Stimulated activated CD8-positive, alpha-beta memory T cell treated with anti-CD3 and anti-CD28 coated beads, Interleukin-7, amount 100 ng/mL, for 48 hours (primary cell): ENCODE measurements at places on chromosomes 3 and 15.

- no peak for DNase-seq
Observed at GRCh38 chr15:95127356-95127755, 896.0 kb downstream of the MCTP2 start.

DNA sequence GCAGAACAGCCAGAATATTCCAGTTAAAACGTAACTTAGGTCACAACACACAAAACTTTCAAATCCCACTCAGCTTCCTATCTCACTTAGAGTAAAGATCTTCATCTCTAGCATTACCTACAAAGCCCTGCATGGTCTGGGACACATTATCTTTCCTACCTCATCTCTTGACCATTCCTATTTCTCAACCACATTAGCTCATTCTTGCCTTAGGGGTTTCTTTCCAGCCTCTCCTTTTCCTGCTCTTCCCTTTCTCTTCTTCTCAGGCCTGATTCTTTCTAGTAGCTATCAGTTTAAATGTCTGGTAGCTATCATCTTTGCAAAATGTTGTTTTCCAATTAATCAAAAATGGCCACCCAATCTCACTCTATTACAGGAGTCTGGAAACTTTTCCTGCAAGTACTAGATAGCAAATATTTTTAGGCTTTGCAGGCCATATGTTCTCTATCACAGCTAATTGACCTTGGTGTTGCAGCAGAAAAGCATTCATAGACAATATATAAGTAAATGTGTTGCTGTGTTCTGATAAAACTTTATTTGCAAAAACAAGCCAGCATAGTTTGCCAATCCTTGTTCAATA lies 15.1 kb upstream of the CBLB start:
- DNase-seq, result no peak

DNA sequence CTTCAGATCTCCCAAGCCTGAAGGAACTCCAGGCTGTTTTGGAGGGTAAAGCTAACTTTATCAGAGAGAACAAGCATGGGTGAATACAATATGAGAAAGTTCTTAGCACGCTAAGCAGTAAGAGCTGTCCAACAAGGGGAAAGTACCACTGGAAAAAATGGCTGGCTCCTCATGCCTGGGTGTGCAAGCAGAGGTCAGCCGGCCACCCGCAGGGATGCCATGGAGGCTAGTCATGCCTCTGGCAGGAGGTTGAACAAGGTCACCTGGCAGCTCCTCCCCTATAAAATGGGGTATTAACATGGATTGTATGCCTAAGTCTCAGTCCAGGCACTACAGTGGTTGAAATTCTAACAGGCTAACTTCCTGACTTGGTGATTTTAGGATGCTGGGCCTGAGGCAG lies 75.4 kb upstream of the SLC6A1 start:
- DNase-seq, result no peak

DNA sequence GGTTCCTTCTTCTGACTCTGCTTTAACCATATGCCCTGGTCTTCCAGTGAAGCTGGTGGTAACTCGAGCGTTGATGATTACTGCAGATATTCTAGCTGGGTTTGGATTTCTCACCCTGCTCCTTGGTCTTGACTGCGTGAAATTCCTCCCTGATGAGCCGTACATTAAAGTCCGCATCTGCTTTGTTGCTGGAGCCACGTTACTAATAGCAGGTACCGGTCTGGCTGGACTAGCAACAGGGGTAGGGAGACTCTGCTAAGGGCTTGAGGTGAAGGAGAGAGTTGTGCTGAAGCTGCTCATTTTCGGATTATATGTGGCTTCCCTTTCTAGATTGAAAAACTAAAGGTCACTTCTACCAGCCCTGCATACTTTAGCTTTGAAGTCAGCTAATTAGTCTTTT lies 16.8 kb downstream of the CLDN16 start:
- no peak for DNase-seq

DNA sequence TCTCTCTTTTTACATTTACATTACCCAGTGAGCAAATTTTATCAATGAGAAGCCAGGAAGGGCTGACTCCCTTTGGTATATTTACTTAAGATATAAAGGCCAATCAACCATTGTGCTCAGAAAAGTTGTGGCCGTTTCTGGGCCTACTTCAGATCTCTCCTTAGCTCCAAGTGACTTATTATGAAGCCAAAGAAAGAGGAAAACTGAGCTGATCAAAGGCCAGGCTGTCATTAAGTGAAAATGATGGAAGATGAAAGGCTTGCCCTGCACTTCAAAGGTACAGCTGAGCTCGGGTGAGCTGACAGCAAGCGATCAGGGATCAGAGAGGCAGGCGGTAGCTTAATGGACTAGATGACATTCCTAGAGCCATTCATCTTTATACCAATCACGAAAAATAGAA lies 24.8 kb downstream of the VGLL4 start:
- no peak for DNase-seq

DNA sequence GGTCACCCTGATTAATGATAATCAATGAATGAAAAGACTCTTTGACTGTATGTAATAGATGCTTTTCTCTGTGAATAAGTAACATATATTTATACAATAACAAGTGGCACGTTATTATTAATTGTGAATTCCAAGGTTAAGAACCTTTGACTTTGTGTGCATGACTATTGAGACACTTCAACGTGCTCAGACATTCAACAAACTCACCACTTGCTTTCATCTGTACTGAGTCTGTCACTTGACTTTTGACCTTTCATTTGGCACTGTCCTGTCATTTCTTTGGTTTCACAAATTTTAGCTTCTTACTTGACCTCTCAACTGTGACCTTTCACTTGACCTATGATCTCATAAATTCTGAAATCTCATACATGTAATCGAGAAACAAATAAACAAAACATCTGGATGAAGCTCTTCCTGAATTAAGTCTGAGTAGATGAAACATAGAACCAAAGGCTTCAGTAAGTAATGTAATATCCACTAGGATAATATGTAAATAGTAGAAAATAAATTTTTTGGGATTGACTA lies 426.8 kb downstream of the MECOM start:
- no peak for DNase-seq

DNA sequence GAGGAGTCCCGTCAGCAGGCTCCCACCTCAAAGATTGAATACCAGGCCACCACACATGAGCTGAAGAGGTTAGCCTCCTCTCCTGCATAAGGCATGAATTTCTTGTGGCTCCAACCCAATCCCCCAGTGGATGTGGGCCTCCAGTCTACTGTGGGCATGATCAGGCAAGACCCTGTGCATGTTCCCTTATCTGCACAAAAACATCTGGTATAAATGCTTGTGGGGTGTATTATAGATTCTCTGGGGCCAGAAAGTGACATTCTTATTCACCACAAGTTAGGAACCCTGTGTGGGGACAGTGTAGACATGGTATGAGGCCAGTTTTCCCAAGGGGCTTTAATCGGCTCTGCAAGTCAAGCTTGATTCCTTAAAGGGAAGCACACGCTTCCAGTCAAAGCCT lies 18.2 kb upstream of the UBP1 start:
- DNase-seq, result no peak

DNA sequence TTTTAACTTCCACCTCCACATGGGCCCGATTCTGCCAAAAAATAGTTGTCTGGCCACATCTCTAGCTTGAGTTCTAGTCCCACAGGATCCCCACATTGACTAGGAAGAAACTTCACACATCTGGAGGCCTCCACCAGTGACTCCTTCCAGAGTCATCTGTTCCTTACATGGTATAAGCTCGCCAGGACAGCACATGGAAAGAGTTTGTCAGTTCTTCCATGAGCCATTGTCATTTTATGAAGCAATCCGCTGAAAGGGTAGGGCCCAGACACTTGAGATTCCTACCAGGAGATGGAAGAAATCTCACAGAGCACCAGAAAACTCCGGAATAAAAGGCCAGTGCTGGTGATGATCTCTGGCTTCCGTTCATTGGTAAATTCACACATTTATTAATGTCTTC lies 350.5 kb upstream of the ICE2 start:
- no peak for DNase-seq

- no peak for DNase-seq
Observed at GRCh38 chr15:81484086-81484955, 110.3 kb upstream of the TMC3 start.

DNA sequence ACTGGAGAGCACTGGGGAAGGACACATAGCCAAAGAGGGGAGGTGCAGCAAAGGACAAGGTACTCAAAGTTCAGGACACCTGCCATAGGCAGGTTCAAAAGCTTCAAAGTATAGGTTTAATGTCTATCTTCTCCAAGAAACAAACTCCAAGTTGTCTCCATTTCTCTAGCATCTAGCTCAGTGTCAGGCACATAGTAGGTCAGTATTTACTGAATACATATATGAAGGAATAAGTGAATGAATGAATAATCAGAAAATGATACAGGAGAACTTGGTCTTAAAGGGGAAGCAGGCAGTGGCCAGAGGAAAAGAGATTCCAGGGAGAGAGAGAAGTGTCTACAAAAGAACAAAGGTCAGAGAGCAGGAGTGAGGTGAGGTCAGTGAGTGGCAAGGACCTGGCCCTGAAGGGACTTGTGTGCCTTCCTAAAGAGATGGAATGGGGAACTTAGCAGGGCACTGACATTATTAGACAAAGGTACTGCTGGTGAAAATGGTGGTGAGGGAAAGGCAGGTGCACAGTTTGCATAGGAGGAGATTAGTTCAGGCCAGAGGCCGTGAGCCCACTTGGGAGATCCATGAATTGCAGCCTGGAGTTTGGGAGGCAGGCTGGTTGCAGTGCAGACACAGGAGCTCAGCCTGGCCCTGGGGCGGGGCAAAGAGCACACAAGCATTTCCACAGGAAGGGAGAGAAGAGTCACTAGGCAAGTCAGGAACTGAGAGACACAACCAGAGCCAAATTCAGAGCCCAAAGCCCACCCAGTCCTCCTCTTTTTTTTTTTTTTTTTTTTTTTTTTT lies 21.4 kb downstream of the TBC1D2B start:
- no peak for DNase-seq

DNA sequence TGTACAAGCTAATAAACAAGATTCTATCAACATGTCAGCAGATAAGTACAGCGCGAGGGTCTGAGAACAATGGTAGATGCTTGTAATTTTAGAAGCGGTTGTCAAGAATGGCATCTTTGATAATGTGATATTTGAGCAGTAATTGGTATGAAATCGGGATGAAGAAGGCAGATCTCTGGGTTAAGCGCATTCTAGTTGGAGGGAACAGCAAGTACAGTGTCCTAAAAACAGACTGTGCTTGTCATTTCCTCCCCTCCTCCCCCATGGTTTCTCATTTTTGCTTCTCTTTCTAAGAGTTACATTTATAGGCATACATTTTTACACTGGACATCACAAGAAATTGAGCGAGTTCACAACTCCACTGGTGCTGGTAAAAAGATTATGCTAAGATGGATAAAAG lies 23.3 kb downstream of the TGFBR2 start:
- no peak for DNase-seq

- no peak for DNase-seq
Observed at GRCh38 chr3:106007512-106007911, 138.7 kb upstream of the CBLB start.

- DNase-seq, result peak; percentile 39
Observed at GRCh38 chr3:108296239-108296638, at the start of gene HHLA2. Gene HHLA2, plus strand, starts transcription at chr3:108296548. Its CDS starts 55,266 bp downstream, at chr3:108351814.

GRCh38 chr3:157767607-157768006 lies 264.4 kb upstream of the VEPH1 start:
- DNase-seq, result no peak

GRCh38 chr3:69934398-69934797 lies 65.1 kb upstream of the SAMMSON start:
- no peak for DNase-seq

DNA sequence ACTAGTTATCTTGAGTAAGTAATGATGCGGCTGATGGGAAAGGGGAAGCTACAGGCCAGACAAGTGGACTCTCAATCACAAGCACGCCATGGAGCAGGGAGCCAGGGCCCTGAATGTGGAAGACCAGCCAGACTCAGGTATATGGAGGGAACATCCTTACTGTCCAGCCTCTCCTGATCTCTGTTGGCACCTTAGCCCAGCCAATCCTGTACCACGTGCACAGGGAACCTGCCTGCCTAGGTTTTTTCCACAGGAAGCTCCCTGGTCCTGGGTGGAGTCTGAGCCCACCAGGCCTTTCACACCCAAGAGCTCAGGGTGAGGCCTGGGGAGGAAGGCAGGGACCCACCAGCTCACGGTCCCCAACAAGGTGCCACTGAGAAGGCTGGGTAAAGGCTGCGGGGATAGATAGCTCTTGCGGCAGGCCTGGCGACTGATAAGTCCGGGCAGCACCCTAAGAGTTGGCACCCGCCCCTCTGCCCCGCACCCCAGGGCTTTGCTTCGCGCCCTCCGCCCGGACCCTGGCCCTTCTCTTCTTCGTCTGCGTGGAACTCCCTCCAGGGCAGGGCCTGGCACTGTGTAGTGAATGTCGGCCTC lies 933 bp upstream of the APEH start:
- no peak for DNase-seq

DNA sequence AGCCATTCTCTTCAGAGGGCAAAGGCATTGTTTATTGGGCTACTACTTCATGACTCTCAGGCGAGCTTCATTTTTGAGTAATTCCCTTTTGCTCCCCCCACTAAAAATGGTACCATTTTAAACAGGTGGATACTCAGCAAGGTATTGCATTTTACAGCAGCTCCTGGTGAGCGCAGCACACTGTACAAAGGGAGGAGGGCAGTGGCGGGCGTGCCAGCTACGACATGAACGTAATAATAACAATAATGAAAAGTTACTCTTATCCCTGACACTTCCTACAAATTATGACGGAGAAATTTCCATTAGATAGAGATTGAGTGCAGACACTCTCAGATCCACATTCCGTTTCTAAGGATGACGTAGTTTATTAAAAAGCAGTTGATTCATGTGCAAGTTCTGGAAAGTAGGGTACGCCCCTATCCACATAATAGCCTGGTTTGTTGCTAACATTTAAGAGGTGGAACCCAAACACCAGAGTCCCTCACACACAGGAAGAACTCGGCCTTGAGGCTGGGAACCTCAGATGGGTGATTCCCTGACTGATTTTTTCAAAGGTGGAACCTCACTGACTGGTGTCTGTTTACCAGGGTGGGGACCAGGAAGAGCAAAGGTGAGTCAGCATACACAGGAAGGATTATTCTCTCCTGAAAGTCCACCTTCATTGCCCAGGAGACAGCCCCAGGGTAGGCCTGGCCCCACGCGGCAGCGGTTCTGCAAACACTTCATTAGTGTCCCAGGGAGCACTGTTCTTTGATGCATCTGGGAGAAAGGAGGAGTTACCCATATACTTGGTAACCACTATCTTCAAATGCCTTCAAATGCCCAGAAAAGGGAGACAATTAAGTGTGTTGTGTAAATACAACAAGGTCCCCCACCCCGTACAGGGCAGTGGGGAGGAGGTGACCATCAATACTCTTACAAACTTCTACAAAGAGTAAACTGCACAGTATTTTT lies 69.9 kb downstream of the LDHAL6B start:
- DNase-seq, result no peak

- no peak for DNase-seq
Observed at GRCh38 chr3:71779674-71780377, 5.1 kb downstream of the PROK2 start.

GRCh38 chr3:52269776-52270175 lies 8.7 kb downstream of the WDR82 start:
- DNase-seq, result no peak

GRCh38 chr15:100461049-100461448 lies 67.7 kb downstream of the CERS3 start:
- no peak for DNase-seq

- DNase-seq, result no peak
Observed at GRCh38 chr3:42149975-42150374, 58.8 kb downstream of the TRAK1 start.

GRCh38 chr3:138846262-138846791 lies 11.6 kb upstream of the PIK3CB start:
- DNase-seq, result no peak

GRCh38 chr3:172161133-172161789 lies 121.9 kb downstream of the FNDC3B start:
- DNase-seq, result no peak
